ENCODE measurements at places on chromosomes 4 and X. TPM values are rescaled to one million over a fixed set of nuclear protein-coding genes. Genes with fewer than 3 reads are reported as not detected.
A peak's percentile ranks its signal among the peaks of the same experiment; 100 is the strongest.

DNA sequence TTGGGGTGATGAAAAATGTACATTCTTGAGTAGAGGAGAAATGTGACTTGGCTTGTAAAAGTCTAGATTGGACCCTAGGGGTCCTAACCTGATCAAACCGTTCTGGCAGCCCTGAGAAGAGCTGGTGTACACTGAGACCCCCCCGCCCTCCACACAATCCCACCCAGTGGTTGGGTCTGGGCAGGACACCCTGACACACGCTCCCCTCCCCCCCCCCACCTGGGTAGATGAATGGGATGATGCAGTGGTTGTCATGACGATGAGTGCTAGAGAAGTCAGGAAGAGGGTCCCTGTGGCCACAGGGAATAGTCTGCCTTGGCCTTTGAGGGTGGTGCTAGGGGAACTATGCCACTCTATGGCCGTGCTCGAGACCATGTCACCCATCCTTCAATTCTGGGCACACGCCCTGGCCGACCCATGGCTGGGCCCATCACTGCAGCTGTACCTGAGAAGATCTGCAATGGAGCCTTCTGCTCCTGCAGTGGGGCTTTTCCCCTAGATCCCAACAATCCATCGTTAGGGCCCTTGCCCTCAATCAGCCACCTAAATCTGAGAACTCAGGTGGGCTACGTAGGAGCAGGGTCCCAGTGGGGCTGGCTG, 4.4 kb downstream of the CDK16 start:
- peaks cover 8% of the 10 kb centered on the region for H3K27me3 ChIP-seq
- no peak overlapping the region for H3K27ac ChIP-seq
- no peak overlapping the region for H3K4me3 ChIP-seq
- H3K4me1 ChIP-seq, result peaks cover 19% of the 10 kb centered on the region
- H3K36me3 ChIP-seq, result peaks cover 17% of the 10 kb centered on the region
- no peak for DNase-seq

DNA sequence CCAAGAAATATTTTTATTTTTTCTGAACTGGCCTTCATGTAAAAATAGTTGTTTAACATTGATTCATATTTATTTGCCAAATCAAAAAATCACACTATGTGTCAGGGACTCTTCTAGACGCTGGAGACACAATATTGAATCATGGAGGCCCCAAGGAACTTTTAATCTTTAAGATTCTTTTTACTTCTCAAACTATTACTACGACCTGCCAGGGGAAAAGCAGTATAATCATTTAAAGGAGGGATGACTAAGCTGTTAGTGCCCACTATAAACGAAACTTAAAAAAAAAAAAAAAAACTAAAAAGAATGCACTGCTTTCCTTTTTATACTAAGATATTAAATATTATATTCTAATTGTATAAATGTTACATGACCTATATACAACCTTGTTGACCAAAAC, 84.7 kb downstream of the PPA2 start:
- peak overlapping the region; percentile 39 for H3K27ac ChIP-seq
- no peak for DNase-seq
- H3K4me3 ChIP-seq, result no peak overlapping the region
- H3K4me1 ChIP-seq, result peaks cover 20% of the 10 kb centered on the region
- H3K27me3 ChIP-seq, result no peaks in the 10 kb centered on the region
- H3K36me3 ChIP-seq, result peaks cover 28% of the 10 kb centered on the region

- no peak for DNase-seq
- no peaks in the 10 kb centered on the region for H3K36me3 ChIP-seq
- no peak overlapping the region for H3K27ac ChIP-seq
Measured at GRCh38 chr4:161816958-161817357, 346.8 kb downstream of the FSTL5 start.

DNA sequence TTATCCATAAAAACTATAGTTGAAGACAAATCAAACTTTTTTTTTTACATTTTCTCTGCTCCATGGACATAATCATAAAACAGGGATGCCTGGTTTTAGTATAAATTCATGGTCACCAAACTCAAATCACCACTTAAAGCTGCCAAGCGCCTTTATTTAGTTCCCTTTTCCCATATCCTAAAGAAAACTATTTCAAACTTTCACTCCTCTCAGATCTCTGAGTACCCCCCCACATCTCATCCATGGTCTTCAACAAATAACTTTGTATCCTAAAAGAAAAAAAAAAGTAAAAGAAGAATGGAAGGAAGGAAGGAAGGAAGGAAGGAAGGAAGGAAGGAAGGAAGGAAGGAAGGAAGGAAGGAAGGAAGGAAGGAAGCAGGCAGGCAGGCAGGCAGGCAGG, 1438.7 kb downstream of the C4orf33 start:
- no peak for DNase-seq
- H3K27me3 ChIP-seq, result no peaks in the 10 kb centered on the region
- no peaks in the 10 kb centered on the region for H3K4me1 ChIP-seq

DNA sequence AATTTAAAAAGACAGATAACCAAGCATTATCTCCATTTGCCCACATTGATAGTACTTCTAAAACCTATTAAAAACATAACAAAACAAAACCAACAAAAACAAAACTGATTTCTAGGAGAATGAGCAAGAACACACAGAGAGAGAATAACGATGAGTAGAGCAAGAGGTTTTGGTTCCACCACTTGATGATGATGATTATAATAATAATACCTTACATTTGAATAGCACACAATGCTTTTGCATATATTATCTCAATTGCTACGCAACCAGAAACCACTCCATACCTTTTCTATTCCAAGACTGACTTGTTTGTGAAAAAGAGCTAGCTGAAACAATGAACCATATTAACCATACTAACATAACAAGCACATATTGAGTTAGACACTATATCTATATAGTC, 1090.9 kb downstream of the SH3BGRL start:
- H3K36me3 ChIP-seq, result no peaks in the 10 kb centered on the region
- no peak overlapping the region for H3K27ac ChIP-seq
- no peak for DNase-seq
- no peaks in the 10 kb centered on the region for H3K4me1 ChIP-seq

DNA sequence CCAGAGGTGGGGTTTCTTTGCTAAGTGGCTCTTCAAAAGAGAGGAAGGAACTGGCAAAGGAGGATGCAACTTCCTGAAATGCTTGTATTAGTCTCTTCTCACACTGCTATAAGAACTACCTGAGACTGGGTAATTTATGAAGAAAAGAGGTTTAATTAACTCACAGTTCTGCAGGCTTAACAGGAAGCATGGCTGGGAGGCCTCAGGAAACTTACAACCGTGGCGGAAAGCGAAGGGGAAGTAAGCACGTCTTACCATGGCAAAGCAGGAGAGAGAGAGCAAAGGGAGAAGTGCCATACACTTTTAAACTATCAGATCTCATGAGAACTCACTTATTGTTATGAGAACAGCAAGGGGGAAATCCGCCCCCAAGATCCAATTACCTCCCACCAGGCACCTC, 505.7 kb downstream of the ZNF674 start:
- H3K27me3 ChIP-seq, result peaks cover 6% of the 10 kb centered on the region
- no peak overlapping the region for H3K4me3 ChIP-seq
- H3K4me1 ChIP-seq, result no peaks in the 10 kb centered on the region

DNA sequence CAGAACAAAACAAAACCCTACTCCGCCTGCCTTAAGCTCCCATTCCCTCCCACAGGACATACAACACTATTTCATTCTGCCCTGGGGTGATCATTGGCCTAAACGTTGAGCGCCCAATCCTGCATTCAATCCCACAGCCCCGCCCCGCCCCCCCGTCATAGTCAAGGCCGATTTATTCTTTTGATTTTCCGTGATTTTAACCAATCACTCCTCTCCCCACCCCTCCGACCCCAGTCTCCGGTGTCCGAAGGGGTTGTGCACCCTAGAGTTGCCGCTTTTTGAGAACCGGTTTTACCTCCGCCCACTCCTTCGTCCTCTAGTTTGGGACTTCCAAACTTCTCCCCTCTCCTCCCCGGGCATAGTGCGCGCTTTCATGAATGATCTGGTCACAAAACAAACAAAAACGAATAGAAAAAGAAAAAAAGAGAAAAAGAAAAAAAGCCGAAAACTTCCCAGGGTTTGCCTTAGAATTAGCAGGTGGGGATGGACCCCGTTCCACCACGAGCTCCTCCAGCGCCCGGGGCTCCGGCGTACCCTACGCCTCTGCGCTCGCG, 446 bp upstream of the UBE2A start:
- peak; percentile 8 for DNase-seq
- no peaks in the 10 kb centered on the region for H3K36me3 ChIP-seq
- H3K27ac ChIP-seq, result peak overlapping the region; percentile 97

GRCh38 chr4:168882650-168883233, 127.3 kb downstream of the CBR4 start:
- no peak overlapping the region for H3K4me3 ChIP-seq
- H3K36me3 ChIP-seq, result peaks cover 64% of the 10 kb centered on the region
- no peaks in the 10 kb centered on the region for H3K27me3 ChIP-seq
- peak overlapping the region; percentile 64 for H3K27ac ChIP-seq
- H3K4me1 ChIP-seq, result peaks cover 92% of the 10 kb centered on the region

DNA sequence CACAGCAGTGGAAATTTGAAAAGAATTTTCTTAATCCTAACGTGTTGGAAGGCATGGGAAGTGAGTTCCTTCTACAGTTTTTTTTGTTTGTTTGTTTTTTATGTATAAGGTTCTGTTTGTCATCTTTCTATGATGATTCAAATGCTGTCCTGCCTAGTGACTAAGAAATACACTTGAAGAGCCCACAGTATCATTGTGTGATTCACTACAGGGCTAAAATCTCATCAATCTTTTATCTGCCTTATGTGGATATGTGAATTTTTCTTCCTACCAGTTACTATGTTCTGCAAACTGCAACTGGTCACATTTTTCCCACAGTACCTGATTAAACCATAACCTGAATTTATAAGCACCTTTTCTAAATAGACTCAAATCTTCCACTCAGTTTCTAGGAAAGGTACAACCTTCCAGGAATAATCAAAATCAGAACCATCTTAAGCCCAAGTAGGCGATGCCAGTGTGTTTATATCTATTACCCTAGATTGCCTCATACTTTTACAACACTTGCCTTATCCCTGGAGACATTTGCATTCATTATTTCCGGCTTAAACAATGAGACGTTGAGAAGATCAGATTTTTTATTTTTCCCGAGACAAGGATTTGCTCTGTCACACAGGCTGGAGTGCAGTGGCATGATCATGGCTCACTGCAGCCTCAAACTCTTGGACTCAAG, 214.6 kb upstream of the GALNT7 start:
- H3K4me3 ChIP-seq, result no peak overlapping the region
- no peaks in the 10 kb centered on the region for H3K36me3 ChIP-seq
- H3K27me3 ChIP-seq, result no peaks in the 10 kb centered on the region
- no peak for DNase-seq
- no peak overlapping the region for H3K27ac ChIP-seq
- no peaks in the 10 kb centered on the region for H3K4me1 ChIP-seq

- no peaks in the 10 kb centered on the region for H3K36me3 ChIP-seq
- H3K4me1 ChIP-seq, result peaks cover 12% of the 10 kb centered on the region
- H3K27ac ChIP-seq, result no peak overlapping the region
Measured at GRCh38 chrX:41245641-41246040, 88.3 kb upstream of the DDX3X start.

- H3K36me3 ChIP-seq, result no peaks in the 10 kb centered on the region
- no peak for DNase-seq
- H3K27ac ChIP-seq, result no peak overlapping the region
- peaks cover 1% of the 10 kb centered on the region for H3K27me3 ChIP-seq
- peaks cover 2% of the 10 kb centered on the region for H3K4me1 ChIP-seq
- no peak overlapping the region for H3K4me3 ChIP-seq
Measured at GRCh38 chrX:109928596-109929335, 74.1 kb upstream of the TMEM164 start.

- no peak overlapping the region for H3K27ac ChIP-seq
- no peak for DNase-seq
- no peak overlapping the region for H3K4me3 ChIP-seq
- H3K36me3 ChIP-seq, result no peaks in the 10 kb centered on the region
- H3K4me1 ChIP-seq, result peaks cover 35% of the 10 kb centered on the region
Measured at GRCh38 chr4:39030725-39031124, 1.5 kb downstream of the TMEM156 start.

DNA sequence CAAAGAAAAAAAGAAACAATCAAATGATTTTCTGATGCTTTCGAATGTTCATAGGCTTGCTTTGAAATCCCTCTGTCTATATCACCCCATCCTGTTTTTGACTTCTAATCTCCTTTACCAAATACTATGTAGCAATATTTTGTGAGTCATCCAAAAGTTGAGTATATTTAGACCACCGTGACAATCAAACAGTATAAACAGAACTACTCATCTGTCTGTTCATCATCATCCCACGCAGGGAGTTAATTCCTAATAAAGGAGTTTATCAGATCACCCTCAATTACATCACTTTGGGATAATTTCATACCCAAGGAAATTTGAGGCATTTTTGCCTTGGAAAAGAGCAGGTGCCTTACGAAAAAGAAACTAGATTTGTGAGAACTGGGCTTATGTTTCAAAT, 212.9 kb downstream of the CBR4 start:
- peaks cover 5% of the 10 kb centered on the region for H3K36me3 ChIP-seq
- DNase-seq, result peak; percentile 73
- H3K27ac ChIP-seq, result peak overlapping the region; percentile 78
- peak overlapping the region; percentile 71 for H3K4me3 ChIP-seq
- peaks cover 33% of the 10 kb centered on the region for H3K4me1 ChIP-seq

Gene OTC
- not detected for total RNA-seq

Gene FGFBP1
- total RNA-seq, result not detected

Gene RPL36A
- total RNA-seq, result 157 TPM

Gene SORBS2
- 2.8 TPM for total RNA-seq

Gene HSD17B10
- total RNA-seq, result 92.4 TPM

Gene CYTL1
- total RNA-seq, result not detected

Gene PFKFB1
- total RNA-seq, result not detected
